ENCODE measurements at places on chromosomes 6 and 20. TPM values are rescaled to one million over a fixed set of nuclear protein-coding genes. Genes with fewer than 3 reads are reported as not detected.

DNA sequence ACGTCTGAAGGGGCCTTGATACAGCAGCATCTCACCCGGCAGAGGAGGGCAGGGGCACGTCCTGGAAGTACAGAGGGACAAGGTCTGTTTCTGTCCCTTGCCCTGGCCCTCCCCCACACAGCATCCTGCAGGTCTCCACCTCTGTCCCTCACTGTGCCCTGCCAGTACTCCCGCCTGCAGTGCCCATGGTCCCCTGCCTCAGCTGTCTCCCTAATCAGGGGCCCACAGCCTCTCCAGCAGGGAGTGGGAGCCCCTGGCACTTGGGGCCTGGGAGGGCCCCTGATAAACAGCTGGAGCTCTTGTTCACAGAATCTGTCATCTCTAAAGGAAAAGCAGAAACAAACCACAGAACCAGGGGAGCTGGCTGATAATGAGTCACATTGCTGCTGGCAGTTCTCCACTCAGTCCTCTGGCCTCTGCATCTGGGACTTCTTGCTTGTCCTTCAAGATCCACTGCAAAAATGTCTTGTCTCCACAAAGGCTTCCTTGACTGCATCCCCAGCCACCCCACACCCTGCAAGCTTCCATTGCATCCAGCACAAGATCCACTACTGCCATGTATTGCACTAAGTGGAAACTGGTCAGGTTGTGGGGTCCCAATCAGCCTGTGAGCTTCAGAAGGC lies 33.2 kb upstream of the TAF8 start:
- no peaks in the 10 kb centered on the region for H3K27me3 ChIP-seq
- H3K36me3 ChIP-seq = no peaks in the 10 kb centered on the region
- H3K4me1 ChIP-seq = peaks cover 7% of the 10 kb centered on the region
- no peak for DNase-seq
- H3K4me3 ChIP-seq = no peak overlapping the region
- H3K27ac ChIP-seq = no peak overlapping the region

- no peak overlapping the region for H3K27ac ChIP-seq
- H3K27me3 ChIP-seq = no peaks in the 10 kb centered on the region
- H3K36me3 ChIP-seq = no peaks in the 10 kb centered on the region
These were observed 32.5 kb upstream of the MEI4 start for GRCh38 chr6:77620278-77620882.

DNA sequence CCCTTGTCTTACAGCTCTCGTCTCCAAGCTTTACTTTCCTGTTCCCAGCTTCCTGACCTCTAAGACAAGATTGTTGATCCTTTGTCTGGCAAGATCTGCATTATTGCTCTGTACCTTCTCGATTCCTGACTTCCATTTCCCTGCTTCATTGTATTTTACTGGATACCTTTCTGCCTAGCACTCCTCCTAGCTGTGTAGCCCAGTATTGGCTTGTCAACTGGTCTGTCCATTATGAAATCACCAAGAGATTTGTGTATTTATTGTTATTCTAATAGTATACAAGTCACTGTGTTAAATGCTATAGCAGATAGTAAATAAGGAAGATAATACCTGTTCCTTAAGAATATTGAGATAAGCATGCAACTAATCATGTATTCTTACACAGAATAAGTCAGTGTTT lies 305.4 kb downstream of the CDKAL1 start:
- no peak overlapping the region for H3K27ac ChIP-seq
- H3K4me1 ChIP-seq = no peaks in the 10 kb centered on the region
- DNase-seq = no peak
- H3K36me3 ChIP-seq = no peaks in the 10 kb centered on the region
- H3K4me3 ChIP-seq = no peak overlapping the region

DNA sequence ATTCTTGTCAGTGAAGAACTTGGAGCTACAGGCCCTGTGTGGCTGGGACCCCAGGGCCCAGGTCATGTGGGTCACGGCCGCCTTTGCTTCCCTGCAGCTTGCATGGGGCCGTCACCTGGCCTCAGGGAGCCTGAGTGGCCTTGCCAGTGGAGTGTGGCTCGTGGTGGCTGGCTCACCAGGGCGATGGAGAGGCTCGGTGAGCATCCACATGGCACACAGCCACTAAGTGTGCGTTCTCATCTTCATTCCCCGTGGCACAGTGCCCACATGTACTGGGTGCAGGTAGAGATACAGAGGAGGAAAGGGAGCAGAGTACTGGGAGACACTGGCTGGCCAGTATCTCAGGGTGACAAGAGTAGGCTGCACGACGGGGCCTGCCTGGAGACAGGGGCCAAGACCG lies 21.5 kb downstream of the MANBAL start:
- peak overlapping the region; percentile 72 for H3K27ac ChIP-seq
- DNase-seq = no peak
- peaks cover 24% of the 10 kb centered on the region for H3K4me1 ChIP-seq
- H3K27me3 ChIP-seq = no peaks in the 10 kb centered on the region

GRCh38 chr20:64063389-64064144 lies 569 bp downstream of the TCEA2 start:
- H3K27me3 ChIP-seq = no peaks in the 10 kb centered on the region
- H3K27ac ChIP-seq = peak overlapping the region; percentile 53
- peaks cover 10% of the 10 kb centered on the region for H3K4me1 ChIP-seq
- H3K36me3 ChIP-seq = no peaks in the 10 kb centered on the region
- no peak for DNase-seq
- peak overlapping the region; percentile 67 for H3K4me3 ChIP-seq

DNA sequence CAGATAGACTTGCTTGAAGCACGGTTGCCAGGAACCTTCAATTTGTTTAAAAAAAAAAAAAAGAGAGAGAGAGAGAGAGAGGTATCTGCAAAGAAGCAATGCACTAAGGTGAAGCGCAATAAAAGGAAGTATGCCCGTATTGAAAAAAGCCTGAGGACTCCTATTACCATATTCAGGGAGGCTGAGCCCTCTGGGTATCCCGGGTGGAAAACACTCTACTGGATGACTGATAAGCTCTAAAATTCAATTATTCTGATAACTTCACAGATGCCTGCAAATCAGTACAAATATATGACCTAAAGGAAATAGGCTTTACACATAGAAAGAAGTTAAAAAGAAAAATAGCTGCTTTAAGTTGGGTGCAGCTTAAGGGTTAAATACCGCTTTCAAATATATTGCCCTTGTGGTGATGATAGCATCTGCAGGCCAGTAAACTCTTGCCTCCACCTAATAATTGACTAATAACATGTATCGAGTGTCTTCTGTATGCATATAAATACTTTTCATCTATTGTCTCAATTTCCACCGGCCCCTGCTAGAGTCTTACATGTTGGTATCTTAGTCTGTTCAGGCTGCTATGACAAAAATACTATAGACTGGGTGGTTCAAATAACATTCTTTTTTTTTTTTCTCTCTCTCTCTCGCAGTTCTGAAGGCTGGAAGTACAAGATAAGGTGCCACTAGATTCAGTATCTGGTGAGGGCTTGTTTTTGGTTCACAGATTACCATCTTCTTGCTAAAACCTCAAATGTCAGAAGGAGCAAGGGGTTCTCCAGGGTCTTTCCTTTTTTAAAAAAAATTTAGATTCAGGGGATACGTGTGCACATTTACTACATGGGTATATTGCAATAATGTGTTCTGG lies 187.4 kb upstream of the JARID2 start:
- H3K36me3 ChIP-seq = no peaks in the 10 kb centered on the region
- no peak overlapping the region for H3K27ac ChIP-seq
- no peaks in the 10 kb centered on the region for H3K27me3 ChIP-seq

The ECT2L gene
- total RNA-seq = not detected

The AIF1 gene
- total RNA-seq = 14.6 TPM

The ADTRP gene
- 1.0 TPM for total RNA-seq
